ENCODE measurements at places on chromosomes 12 and 14. TPM values are rescaled to one million over a fixed set of nuclear protein-coding genes. Genes with fewer than 3 reads are reported as not detected.

The MYO1A gene
- under 0.01 TPM for total RNA-seq

The KRT6C gene
- total RNA-seq = not detected

The METTL1 gene
- total RNA-seq = 2.5 TPM

The OR6C2 gene
- total RNA-seq = not detected
